Activated T-cell treated with anti-CD3 and anti-CD28 coated beads, Interleukin-2, amount 50 U/mL, for 72 hours (primary cell): ENCODE measurements at places on chromosomes 7 and 10. TPM values are rescaled to one million over a fixed set of nuclear protein-coding genes. Genes with fewer than 3 reads are reported as not detected.
A peak's percentile ranks its signal among the peaks of the same experiment; 100 is the strongest.

DNA sequence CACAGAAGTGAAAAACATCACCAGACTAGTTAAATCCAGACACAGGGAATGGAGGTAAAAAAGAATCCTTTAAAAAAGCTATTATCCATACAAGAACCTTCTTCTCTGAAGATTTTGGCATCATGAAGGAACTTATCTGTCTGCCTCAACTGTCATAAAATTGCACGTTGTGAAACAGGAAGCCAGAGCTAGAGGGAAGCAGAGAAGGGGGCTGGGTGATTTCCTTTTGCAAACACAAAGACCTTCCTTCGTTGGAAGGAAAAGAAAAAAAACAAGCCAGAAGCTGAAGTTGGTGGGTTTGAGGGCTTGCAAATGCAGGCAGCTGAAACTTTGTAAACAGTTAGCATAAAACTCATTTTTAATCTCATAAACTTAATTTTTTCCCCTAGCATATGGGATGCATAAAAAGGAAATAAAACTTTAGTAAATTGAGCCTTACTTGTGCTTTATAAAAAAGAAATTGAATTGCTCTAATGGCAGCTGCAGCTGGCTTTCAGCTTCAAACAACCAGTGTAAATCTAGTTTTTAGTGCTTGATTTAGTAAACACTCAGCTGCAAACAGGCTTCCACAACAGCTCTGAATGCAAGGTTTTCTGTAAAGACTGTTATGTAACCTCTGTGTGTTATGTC, 101.6 kb downstream of the OTUD1 start:
- no peak for DNase-seq
- H3K27ac ChIP-seq: no peak overlapping the region
- no peaks in the 10 kb centered on the region for H3K36me3 ChIP-seq
- no peaks in the 10 kb centered on the region for H3K27me3 ChIP-seq
- H3K4me1 ChIP-seq: peaks cover 59% of the 10 kb centered on the region
- peak overlapping the region; percentile 7 for H3K4me3 ChIP-seq

DNA sequence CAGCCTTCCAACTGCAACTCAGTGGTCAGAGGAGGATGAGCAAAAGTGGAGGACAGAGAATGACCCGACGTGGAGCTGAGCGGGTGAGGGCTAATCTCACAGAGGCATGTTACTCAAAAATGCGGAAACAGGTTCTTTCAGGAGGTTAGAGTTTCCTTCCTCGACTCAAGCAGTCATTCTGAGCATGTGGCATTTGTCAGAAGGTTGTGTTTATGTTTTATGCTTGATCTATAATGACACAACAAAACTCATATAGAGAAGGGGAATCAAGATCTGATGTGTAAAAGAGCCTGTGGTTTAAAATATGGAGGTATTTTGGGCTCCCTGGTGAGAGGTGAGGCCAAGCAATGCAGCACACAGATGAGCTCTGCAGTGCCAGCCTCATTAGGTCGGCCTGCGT, 311.4 kb downstream of the ADARB2 start:
- peaks cover 3% of the 10 kb centered on the region for H3K36me3 ChIP-seq
- peak; percentile 5 for DNase-seq
- H3K4me1 ChIP-seq: peaks cover 8% of the 10 kb centered on the region
- no peak overlapping the region for H3K27ac ChIP-seq

DNA sequence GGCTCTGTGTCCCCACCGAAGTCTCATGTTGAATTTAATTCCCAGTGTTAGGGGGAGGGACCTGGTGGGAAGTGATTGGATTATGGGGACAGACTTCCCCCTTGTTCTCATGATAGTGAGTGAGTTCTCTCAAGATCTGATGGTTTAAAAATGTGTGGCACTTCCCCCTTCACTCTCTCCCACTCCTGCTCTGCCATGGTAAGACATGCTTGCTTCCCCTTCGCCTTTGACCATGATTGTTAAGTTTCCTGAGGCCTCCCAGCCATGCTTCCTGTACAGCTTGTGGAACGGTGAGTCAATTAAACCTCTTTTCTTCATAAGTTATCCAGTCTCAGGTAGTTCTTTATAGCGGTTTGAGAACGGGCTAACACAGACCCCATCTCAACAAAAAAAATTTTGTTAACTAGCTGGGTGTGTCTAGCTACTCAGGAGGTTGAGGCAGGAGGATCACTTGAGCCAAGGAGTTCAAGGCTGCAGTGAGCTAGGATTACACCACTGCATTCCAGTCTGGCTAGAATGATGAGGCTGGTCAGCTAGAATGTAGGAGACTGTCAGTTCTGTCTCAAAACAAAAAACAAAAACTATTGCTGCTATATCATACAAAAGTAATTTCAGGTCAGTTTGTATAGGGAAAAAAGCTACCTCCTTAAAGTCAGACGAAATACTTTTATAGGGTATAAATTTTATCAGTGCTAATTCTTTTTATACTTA, 57.7 kb downstream of the ATAD1 start:
- peak overlapping the region; percentile 14 for H3K4me3 ChIP-seq
- peak overlapping the region; percentile 1 for H3K27ac ChIP-seq
- peaks cover 46% of the 10 kb centered on the region for H3K4me1 ChIP-seq
- peak; percentile 10 for DNase-seq

- H3K4me1 ChIP-seq: no peaks in the 10 kb centered on the region
- no peaks in the 10 kb centered on the region for H3K36me3 ChIP-seq
- H3K4me3 ChIP-seq: no peak overlapping the region
- peaks cover 6% of the 10 kb centered on the region for H3K27me3 ChIP-seq
- DNase-seq: no peak
Observed at GRCh38 chr10:126504761-126505112, 116.5 kb upstream of the ADAM12 start.

GRCh38 chr7:26850193-26850651, 14.2 kb downstream of the SKAP2 start:
- H3K36me3 ChIP-seq: no peaks in the 10 kb centered on the region
- H3K27me3 ChIP-seq: peaks cover 9% of the 10 kb centered on the region
- no peak overlapping the region for H3K27ac ChIP-seq
- H3K4me3 ChIP-seq: no peak overlapping the region

GRCh38 chr7:48089046-48090003, at the start of gene UPP1:
UPP1 (plus strand) TSS chr7:48089265; CDS start chr7:48094784, 5,519 bp downstream.
- DNase-seq: peak; percentile 94
- peaks cover 83% of the 10 kb centered on the region for H3K4me1 ChIP-seq
- H3K27ac ChIP-seq: peak within 1 kb of the TSS; percentile 92
- peaks cover 8% of the 10 kb centered on the region for H3K36me3 ChIP-seq

DNA sequence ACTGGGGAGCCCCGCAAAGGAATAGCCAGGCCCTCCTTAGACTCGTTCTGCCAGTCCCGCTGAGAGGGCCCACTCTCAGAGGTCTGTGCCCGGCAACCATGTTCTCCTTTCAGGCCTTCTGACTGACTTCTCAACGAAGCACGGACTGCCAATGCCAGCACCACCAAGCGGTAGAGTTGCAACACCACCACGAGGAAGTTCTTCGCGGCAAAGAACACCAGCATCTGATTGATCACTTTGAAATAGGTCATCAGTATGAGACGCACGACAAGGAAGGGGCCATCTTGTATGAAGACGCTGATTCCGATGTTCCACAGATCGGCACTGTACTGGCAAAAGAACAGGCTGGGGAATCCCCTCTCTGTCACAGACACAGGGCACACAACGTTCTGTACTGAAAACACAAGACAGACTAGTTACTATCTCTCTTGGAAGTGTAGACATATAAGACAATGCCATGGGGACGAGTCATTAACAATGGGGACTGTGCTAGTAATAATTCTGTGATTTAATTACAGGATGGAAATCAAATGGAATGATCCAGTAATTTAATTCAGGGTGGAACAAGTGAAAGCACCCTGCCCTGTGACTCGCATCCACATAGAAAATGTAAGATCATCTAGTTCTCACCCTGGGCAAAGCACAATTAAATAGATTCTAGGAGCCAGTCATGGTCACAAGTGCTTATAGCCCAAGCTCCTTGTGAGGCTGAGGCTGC, 42.7 kb downstream of the TMEM26 start:
- no peak overlapping the region for H3K4me3 ChIP-seq
- no peak for DNase-seq
- no peak overlapping the region for H3K27ac ChIP-seq
- H3K4me1 ChIP-seq: no peaks in the 10 kb centered on the region

GRCh38 chr10:53786236-53786900, 1013.8 kb upstream of the MBL2 start:
- H3K4me1 ChIP-seq: no peaks in the 10 kb centered on the region
- H3K36me3 ChIP-seq: peaks cover 2% of the 10 kb centered on the region
- no peak for DNase-seq
- no peaks in the 10 kb centered on the region for H3K27me3 ChIP-seq
- H3K27ac ChIP-seq: no peak overlapping the region

DNA sequence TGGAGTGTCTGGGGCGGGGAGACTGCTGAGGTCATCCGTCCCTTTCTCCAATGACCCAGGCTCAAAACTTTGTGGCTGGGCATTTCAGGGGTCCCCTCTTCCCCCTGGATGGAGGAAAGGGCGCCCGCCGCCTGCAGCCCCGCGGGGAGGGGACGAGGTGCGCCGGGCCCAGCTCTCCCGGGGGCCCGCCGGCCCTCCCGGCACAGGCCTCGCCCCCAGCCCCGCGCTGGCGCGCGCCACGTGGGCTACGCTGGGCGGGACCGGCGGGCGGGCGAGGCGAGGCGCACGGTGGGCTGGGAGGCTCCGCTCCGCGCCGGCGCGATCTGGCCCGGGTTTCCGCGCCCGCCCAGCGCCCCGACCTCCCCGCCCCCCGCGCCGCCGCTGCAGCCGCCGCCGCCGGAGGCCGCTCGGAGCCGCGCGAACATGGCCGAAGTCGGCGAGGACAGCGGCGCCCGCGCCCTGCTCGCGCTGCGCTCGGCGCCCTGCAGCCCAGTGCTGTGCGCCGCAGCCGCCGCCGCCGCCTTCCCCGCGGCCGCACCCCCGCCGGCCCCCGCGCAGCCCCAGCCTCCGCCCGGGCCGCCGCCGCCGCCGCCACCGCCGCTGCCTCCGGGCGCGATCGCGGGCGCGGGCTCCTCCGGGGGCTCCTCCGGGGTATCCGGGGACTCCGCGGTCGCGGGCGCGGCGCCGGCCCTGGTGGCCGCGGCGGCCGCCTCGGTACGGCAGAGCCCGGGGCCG, at the start of gene FOXK1:
Gene FOXK1 (plus strand): TSS at position 410 of the 735 bp plus-strand sequence. CDS start 14 bp downstream, at position 424.
- peaks cover 9% of the 10 kb centered on the region for H3K36me3 ChIP-seq
- H3K27me3 ChIP-seq: no peaks in the 10 kb centered on the region
- peak within 1 kb of the TSS; percentile 93 for H3K4me3 ChIP-seq
- peak; percentile 91 for DNase-seq
- peaks cover 35% of the 10 kb centered on the region for H3K4me1 ChIP-seq

GRCh38 chr10:49558190-49558589, 19.3 kb upstream of the ERCC6 start:
- H3K27me3 ChIP-seq: peaks cover 35% of the 10 kb centered on the region
- no peak overlapping the region for H3K27ac ChIP-seq
- peaks cover 6% of the 10 kb centered on the region for H3K4me1 ChIP-seq
- no peaks in the 10 kb centered on the region for H3K36me3 ChIP-seq
- no peak for DNase-seq

- H3K27me3 ChIP-seq: peaks cover 7% of the 10 kb centered on the region
- H3K36me3 ChIP-seq: no peaks in the 10 kb centered on the region
- H3K27ac ChIP-seq: no peak overlapping the region
- H3K4me3 ChIP-seq: no peak overlapping the region
Observed at GRCh38 chr7:42053834-42054233, 183.2 kb downstream of the GLI3 start.

- H3K27me3 ChIP-seq: peaks cover 16% of the 10 kb centered on the region
- H3K4me1 ChIP-seq: no peaks in the 10 kb centered on the region
- H3K27ac ChIP-seq: no peak overlapping the region
- H3K36me3 ChIP-seq: peaks cover 7% of the 10 kb centered on the region
- no peak for DNase-seq
Observed at GRCh38 chr7:157774495-157774894, 437.7 kb downstream of the DNAJB6 start.

DNA sequence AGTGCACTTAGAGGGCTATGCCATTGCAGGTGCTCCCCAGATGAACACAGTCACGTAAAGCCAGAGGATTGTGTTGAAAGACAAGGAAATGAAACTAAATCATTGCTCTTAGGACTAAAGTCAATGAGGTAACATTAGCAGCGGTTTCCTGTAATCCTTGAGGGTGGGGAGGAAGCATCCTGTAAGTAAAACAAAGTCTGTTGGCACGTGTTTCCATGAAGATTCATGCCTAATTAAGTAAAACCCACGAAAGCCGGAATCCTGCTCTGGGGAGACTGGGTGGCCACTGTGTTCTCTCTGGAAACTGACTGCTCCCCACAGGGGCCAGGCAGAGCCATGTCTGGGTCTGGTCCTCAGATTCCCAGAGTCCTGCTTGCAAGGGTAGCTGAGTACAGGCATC, 18.3 kb downstream of the STEAP1B start:
- DNase-seq: no peak
- H3K4me1 ChIP-seq: no peaks in the 10 kb centered on the region
- no peaks in the 10 kb centered on the region for H3K36me3 ChIP-seq
- no peak overlapping the region for H3K27ac ChIP-seq

GRCh38 chr7:43701500-43701854, 27.8 kb downstream of the COA1 start:
- peaks cover 68% of the 10 kb centered on the region for H3K4me1 ChIP-seq
- no peak overlapping the region for H3K27ac ChIP-seq
- peaks cover 4% of the 10 kb centered on the region for H3K36me3 ChIP-seq
- H3K4me3 ChIP-seq: no peak overlapping the region
- no peak for DNase-seq

GRCh38 chr7:109376576-109376975, 806.9 kb downstream of the DNAJB9 start:
- no peaks in the 10 kb centered on the region for H3K36me3 ChIP-seq
- H3K27me3 ChIP-seq: no peaks in the 10 kb centered on the region
- H3K4me3 ChIP-seq: no peak overlapping the region
- H3K27ac ChIP-seq: no peak overlapping the region

DNA sequence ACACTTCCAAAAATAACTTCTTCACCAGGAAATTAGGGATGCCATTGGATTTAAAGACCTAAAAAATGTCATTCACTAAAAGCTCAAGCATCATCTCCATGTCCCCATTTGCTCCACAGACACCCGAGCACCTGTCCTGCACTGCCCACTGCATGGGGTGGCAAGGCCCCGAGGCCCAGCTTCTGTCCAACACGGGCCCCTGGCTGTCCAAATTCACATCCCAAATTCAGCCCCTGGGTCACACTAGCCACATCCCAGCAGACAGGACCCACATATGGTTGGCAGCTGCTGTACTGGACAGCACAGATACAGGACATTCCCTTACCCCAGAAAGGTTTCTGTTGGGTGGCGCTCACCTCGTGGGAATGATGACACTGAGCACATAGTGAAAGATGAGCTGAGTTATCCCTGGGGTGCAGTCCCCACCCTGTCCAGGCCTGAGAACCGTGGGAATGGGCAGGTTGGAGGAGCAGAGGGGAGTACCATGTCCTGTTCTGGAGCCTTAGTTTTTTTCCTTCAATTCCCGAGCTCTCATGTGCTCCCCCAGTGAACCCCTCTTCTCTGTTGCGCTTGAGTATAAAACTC, 55.3 kb downstream of the CSGALNACT2 start:
- peaks cover under 1% of the 10 kb centered on the region for H3K36me3 ChIP-seq
- H3K4me1 ChIP-seq: peaks cover 4% of the 10 kb centered on the region
- no peak for DNase-seq
- H3K27me3 ChIP-seq: no peaks in the 10 kb centered on the region
- H3K4me3 ChIP-seq: no peak overlapping the region

- no peaks in the 10 kb centered on the region for H3K4me1 ChIP-seq
- no peaks in the 10 kb centered on the region for H3K27me3 ChIP-seq
- no peak for DNase-seq
- no peaks in the 10 kb centered on the region for H3K36me3 ChIP-seq
- no peak overlapping the region for H3K4me3 ChIP-seq
Observed at GRCh38 chr7:54476609-54477008, 65.6 kb upstream of the VSTM2A start.

IQCE gene
- 11.8 TPM for total RNA-seq

SEMA3C gene
- not detected for total RNA-seq

MYH16 gene
- total RNA-seq: not detected

COMTD1 gene
- total RNA-seq: 31.2 TPM

MRLN gene
- not detected for total RNA-seq

TRIM50 gene
- total RNA-seq: not detected

WDR86 gene
- total RNA-seq: 0.53 TPM

BHLHA15 gene
- total RNA-seq: 3.3 TPM

GPR146 gene
- total RNA-seq: 2.7 TPM

LAMTOR4 gene
- total RNA-seq: 130 TPM
